Activated naive CD8-positive, alpha-beta T cell treated with anti-CD3 and anti-CD28 coated beads, Interleukin-2, amount 50 U/mL, for 16 hours (primary cell): ENCODE measurements at places on chromosomes 4 and X.

DNA sequence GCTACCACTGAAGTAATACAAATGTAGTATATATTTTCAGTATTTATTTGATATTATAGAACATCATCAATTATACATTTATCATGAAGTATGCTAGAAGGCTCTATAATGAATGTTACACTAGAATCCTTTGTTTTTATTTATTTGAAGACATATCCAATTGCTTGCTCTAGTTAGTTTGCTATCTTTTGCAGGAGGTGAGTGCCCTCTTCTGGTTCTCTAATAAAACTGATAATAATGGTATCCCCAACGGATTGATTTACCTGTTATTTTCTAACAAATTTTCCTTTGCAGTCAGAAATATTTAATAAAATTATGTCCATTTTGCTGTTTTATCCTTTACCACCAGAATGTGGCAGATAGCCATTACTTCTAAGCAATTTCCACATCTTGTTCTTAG lies 274.3 kb upstream of the TACR3 start:
- DNase-seq, result no peak

- DNase-seq, result no peak
These were observed 23.6 kb upstream of the CBR4 start for GRCh38 chr4:169033660-169034059.

GRCh38 chr4:151658959-151659600 lies 101.7 kb downstream of the GATB start:
- no peak for DNase-seq

DNA sequence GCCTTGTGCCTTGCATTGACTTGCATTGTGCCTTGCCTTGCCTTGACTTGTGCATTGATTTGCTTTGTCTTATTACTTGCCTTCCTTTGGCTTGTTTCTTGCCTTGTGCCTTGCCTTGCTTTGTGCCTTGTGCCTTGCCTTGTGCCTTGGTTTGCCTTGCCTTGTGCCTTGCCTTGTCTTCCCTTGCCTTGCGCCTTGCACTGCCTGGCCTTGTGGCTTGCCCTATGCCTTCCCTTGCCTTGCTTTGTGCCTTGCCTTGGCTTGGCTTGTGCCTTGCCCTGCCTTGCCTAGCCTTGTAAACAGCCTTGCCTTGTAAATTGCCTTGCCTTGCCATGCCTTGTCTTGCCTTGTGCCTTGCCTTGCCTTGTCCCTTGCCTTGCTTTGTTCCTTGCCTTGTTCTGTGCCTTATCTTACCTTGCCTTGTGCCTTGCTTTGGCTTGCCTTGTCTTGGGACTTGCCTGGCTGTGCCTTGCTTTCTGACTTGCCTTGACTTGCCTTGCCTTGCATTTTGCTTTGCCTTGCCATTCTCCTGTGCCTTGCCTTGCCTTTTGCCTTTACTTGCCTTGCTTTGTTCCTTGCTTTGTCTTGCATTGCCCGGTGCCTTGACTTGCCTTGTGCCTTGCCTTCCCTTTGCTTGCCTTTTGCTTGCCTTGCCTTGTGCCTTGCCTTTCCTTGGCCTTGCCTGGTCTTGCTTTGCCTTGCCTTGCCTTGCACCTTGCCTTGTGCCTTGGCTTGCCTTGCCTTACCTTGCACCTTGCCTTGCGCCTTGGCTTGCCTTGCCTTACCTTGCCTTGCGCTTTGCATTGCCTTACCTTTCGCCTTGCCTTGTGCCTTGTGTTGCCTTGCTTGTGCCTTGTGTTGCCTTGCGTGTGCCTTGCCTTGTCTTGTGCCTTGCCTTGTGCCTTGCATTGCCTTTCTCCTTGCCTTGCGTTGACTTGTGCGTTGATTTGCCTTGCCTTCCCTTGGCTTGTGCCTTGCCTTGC lies 97.5 kb downstream of the TAB3 start:
- no peak for DNase-seq

- no peak for DNase-seq
These were observed 184.9 kb upstream of the WDFY3 start for GRCh38 chr4:85151371-85151770.

DNA sequence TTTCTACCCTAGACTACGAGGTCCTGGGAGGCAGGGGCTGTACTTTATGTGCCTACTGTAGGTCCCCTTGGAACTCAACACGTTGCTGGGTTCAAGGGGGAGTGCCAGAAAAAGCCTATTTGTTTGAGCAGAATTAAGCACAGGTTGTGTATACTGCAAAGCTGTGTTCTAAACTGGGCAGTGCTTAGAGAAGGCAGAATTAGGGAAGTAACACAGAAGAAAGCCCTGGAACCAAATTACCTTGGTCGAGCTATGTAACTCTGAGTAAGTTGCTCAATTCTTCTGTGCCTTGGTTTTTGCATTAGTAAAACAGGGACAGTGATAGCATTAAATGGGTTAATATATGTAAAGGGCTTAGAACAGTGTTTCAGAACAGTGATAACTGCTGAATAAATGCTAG lies 245.0 kb upstream of the SFRP2 start:
- DNase-seq, result no peak

DNA sequence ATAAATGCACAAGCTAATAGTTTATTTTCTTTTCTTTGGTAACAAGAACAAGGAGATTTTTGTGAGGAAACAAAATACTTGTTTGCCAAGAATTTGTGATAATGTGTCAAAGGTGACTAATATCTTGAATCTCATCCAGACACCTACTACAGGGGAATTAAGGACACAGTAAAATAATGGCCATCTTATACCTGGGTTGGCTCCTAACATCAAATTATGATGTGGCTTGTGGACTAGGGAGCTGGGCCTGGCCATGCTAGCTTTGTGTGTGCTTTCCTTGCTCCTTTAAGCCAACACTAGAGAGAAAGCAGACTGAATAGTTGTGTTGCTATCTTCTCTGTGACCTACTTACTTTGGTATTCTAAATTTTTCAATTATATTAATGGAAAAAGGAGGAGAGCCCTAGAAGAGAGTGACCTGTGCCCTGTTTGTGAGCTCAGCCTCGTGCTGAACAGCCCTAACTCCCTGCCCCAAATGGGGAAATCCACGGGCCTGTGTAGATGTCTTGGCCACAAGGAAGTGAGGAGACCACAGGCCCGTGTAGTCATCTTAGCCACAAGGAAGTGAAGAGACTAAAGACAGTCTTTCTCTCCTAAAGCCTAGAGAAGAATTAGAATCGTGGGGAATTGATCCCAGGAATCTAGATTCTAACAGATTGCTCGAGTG lies 23.3 kb downstream of the ARHGAP24 start:
- DNase-seq, result no peak

DNA sequence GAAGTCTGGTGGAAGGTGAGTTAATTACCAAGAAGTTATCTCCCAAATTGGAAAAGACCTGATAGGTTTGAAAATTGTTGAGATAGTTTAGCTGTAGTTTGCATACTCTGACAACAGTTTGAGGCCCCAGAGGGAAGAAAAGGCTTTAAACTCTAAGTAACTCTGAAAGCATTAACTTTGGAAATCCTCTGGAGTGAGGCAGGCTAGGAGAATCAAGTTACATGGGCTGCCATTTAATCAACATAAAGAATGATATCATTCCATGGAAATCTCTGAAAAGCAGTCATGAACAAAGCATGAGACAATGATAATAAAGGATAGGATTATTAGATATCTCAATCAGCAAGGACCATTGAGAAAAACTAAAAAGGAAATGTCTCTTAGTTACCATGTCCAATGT lies 647.1 kb downstream of the ANKRD50 start:
- no peak for DNase-seq

DNA sequence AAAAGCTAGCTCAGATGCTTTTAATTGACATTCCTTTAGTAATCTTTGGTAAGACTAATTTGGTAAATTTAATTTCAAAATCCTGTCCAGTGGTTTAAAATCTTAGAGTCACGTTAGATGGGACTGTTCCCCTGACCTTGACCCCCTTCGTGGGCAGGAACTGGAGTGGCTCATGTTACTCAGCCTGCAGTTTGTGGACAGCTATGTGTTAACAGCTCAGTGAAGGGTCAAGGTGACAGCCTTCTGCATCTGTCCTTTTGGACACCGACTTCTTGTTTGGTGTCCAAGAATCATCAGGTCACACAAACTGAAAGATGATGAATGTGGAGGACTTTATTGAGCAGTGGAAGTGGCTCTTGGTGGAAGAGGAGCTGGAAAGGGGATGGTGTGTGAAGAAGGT lies 2.9 kb downstream of the ARSF start:
- no peak for DNase-seq

- no peak for DNase-seq
These were observed 63.7 kb upstream of the CD99 start for GRCh38 chrX:2627272-2627867.

DNA sequence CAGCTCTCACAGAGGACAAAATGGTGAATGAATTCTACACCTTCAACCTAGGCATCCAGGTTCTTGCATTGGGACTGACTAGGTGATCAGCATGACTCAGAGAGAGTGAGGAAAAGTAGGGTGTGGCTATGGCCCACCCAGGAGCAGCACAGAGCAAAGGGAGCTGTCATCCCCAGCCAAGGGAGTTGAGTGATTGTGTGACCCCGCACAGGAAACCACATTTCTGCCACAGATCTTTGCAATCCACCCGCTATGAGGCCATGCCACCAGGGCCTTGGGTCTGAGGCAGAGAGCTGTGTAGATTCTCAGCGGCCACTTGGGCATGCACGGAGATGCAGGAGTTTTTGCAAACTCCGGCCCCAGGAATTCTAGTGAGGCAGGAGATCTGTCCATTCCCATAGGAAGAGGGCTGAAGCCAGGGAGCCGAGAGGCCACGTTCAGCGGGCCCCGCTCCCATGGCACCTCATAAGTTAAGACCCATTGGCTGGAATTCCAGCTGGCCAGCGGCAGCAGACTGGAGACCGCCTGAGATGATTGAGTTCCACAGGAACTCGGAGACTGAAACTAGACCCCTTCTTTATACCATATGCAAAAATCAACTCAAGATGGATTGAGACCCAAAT lies 75.9 kb downstream of the NAA11 start:
- DNase-seq, result no peak

- no peak for DNase-seq
These were observed 112.8 kb upstream of the LRPAP1 start for GRCh38 chr4:3644849-3645627.

DNA sequence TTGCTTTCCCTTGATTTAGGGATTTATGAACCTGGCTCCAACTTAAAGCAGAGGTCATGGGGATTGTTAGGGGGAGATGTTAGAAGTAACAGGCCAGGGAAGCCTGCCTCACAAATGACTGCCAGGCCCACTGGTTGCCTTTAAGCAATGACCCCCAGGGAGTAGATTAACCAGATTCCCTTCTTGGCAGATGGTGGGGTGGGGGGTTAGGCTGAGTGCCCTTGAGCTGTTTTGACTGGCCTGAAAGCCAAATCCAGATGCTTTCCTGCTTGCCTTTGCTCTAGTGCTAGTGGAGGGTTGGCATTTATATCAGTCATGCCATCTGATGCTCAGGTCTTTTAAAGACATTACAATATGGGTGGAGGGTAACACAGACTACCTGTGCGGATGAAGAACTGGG lies 128.1 kb downstream of the TMEM164 start:
- no peak for DNase-seq

DNA sequence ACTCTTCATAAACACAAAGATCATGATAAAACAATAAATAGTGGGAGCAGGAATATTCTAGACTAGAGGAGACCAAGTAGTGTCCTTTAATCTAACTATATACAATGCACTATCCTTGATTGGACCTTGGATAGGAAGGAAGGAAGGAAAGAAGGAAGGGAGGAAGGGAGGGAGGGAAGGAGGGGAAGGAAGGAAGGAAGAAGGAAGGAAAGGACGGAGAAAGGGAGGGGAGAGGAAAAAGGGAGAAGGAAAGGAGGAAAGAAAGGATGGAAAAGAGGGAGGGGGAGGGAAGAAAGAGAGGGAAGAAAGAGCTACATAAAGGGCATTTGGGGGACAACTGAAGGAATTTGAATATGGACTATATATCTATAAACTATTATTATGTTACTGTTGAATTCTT lies 95.0 kb upstream of the SMARCAD1 start:
- no peak for DNase-seq

- DNase-seq, result no peak
These were observed 246.9 kb upstream of the GPC4 start for GRCh38 chrX:133661962-133662839.

DNA sequence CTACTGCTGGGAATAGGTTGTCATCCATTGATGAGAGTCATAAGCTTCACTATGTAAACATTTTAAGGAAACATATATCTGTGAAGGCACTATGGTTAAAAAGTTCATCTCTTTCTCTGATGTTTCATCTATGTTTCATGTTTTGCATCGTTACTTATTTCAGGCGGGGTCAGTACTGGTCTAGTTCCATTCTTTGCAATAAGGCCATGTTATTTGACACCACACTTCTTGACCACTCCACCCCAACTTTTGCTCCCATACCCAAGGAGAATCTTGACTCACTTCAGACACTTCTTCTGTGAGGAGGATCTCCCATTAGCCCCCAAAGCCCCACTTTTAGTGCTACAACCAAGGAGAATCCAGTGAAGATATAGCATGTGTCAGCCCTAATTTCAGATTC lies 119.4 kb downstream of the GRIA3 start:
- DNase-seq, result no peak

DNA sequence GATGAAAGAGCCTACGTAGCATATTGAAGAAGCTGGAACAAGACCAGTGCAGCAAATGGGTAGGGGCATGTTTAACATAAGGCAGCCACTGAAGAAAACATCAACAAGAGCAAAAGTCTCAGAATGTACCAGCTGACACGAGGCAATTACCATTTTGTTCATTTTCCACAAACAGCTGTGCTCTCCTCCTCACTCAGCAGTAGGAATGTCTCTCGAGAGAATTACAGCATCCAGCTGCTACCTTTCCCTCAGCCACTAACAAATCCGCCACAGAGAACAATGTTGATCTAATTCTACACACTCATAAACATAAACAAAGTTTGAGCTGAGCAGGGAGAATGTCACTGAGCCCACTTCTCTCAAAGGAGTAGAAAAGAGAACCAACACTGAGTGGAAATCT lies 68.0 kb downstream of the OPHN1 start:
- no peak for DNase-seq

GRCh38 chr4:53928825-53929224 lies 135.6 kb downstream of the CHIC2 start:
- no peak for DNase-seq

DNA sequence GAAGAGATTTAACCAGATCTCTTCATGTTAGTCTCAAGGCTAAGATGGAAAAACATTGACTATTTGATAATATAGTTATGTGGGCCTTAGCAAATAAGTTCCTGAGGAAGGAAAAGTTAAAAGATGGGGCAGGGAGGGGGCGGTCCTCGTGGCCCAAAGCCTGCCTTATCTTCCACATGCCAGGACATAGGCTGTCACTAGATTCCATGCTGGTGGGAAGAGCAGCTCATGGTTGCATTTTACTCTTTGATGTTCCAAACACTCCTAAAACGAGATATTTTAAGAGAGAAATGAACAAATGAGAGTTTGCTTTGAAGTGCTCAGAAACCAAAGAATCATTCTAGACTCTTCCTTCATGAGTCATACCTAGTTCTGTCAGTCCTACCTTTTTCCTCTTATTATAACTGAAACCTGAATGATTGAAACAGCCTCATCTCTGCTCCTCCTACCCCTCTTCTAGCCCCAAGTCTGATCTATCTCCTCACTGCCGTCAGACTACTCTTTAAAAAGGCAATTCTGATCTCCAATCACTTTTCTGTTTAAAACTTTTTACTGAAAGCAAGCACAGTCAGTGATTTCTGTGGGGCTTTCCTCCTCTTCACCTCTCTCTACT lies 25.1 kb downstream of the RAB9B start:
- no peak for DNase-seq

- no peak for DNase-seq
These were observed 86.5 kb downstream of the HCCS start for GRCh38 chrX:11197671-11198070.

- DNase-seq, result no peak
These were observed 56.6 kb downstream of the CHST7 start for GRCh38 chrX:46630141-46630540.

- DNase-seq, result no peak
These were observed 991.8 kb upstream of the SLIT2 start for GRCh38 chr4:19259920-19260319.
